ENCODE measurements at places on chromosomes 7 and 10.
A peak's percentile ranks its signal among the peaks of the same experiment; 100 is the strongest.

DNA sequence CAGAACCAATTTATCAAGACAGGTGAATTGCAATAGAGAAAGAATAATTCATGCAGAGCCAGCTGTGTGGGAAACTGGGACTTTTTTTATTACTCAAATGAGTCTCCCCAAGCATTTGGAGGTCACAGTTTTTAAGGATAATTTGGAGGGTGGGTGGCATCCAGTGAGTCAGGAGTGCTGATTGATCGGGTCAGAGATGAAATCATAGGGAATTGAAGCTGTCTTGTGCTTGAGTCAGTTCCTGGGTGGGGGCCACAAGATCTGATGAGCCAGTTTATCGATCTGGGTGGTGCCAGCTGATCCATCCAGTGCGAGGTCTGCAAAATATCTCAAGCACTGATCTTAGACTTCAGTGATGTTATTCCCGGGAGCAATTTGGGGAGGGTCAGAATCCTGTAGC is 9.9 kb upstream of the MYO1G start:
- no peak for DNase-seq

GRCh38 chr10:26938578-26938977 is 77.8 kb upstream of the ABI1 start:
- no peak for DNase-seq

GRCh38 chr7:50164559-50165170 is 71.6 kb upstream of the ZPBP start:
- DNase-seq = peak; percentile 52

GRCh38 chr7:129271500-129272355 is 46.9 kb downstream of the AHCYL2 start:
- peak; percentile 94 for DNase-seq

GRCh38 chr10:60974463-60975149 is 30.6 kb upstream of the RHOBTB1 start:
- peak; percentile 18 for DNase-seq

DNA sequence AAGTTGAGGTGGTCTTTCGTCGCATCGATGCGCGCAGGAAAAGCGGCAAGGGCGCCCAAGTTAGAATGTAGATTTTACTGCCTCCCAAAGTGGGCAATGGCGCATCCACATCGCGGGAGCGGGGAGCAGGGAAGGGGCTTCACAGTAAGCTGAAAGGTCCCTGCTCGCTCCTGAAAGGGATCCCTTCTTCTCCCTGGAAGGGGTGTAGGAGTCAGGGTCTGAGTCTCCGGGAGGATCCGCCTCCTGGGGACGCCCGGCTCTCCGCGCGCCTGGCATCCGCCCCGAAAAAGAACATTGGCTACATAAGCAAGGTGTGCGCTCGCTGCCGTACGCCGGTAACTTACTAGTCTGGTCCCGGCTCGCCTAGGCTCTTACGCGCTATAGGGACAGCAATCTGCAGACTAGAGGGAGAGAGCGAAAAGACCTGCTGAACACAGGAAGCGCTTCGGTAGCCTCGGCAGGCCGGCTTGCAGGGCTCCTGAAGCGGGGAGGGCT is 804 bp downstream of the UNC5B start:
- peak; percentile 73 for DNase-seq

GRCh38 chr7:297611-298374 is 7.8 kb downstream of the FOXL3 start:
- no peak for DNase-seq

DNA sequence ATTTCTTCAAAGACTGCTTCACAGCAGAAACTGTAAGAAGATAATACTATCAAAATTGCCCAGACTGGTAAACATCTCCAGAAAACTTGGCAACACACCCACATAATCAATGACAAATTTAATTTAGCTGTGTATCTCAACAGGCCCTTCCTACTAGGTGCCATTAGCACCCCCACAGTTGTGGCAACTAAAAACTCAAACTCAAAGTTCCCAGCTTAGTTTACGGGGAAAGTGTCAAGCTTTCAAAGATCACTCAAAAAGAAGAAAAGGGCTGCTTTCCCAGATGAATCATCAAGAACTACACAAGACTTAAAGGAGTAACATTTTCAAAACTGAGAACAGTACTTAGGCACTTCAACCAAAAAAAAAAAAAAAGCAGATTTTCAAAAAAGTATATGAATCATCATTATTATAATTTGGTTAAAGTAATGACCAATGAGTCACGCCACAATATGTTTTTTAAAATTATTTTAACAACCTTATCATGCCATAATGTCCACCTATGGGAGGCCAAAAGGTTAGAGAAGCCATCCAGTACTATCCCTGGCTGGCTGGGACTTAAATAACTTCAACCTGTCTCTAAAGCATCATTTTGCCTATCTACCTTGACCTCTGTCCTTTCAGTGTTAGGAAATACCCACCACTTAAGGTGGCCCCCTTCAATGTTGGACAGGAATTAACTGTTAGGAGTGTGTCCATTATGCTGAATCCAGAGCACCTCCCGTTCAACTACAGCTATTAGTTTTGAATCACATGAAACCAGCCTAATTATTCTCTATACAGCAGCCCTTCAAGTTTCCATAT is 90.8 kb downstream of the ZFAND4 start:
- peak; percentile 61 for DNase-seq

GRCh38 chr7:130329681-130330080 is 14.9 kb upstream of the CPA5 start:
- DNase-seq = no peak

- no peak for DNase-seq
Observed at GRCh38 chr7:150396426-150396825, 17.3 kb downstream of the ZNF775 start.

DNA sequence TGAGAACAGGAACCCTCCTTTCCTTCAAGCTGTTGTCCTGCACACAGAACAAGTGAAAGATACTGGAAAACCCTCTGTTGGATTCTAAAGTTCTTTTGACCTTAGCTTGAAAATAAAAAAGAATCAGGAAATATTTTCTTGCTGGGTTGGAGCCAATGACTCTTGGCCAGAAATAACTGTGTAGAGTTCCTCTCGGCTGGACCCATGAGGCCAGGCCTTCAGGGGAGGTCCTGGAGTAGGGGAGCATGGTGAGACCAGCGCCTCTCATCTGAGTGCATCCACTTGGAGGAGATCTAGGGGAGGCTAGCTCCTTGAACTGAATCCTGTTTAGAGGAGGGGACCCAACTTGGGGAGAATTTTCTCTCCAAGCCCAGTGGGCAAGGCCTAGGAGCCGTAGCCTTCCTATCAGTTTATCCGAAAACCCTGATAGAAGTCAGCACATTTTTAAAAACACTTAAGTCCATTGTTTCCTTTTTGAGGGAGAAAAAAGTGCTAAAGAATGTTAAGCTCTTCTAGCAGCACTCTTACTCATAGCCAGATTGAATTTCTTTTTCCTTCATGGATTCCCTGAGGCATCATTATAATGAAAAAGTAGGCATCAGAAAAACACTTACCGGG is 635.7 kb upstream of the ANKRD30A start:
- no peak for DNase-seq

GRCh38 chr7:77813180-77813579 is 14.6 kb downstream of the PHTF2 start:
- peak; percentile 28 for DNase-seq

GRCh38 chr7:110531186-110531585 is 559.7 kb upstream of the LRRN3 start:
- no peak for DNase-seq

DNA sequence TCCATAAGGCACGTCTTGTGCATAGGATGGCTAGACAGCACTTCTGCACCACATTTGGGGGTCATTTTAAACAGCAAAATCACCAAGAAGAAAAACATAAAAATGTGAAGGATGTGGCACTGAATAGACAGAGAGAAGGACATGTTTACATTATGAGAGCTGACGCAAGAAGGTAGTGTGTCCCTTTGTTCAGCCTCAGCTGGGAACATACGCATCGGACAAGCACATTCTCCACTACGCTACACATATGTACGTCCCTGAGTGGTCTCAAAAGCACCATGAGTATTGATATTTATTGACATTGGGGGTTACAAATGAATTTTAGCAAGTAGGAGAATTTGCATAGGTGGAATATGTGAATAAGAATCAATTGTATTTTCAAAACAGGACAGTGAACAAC is 20.2 kb downstream of the DDC start:
- DNase-seq = no peak

- DNase-seq = no peak
Observed at GRCh38 chr10:3853016-3853415, 68.0 kb upstream of the KLF6 start.

DNA sequence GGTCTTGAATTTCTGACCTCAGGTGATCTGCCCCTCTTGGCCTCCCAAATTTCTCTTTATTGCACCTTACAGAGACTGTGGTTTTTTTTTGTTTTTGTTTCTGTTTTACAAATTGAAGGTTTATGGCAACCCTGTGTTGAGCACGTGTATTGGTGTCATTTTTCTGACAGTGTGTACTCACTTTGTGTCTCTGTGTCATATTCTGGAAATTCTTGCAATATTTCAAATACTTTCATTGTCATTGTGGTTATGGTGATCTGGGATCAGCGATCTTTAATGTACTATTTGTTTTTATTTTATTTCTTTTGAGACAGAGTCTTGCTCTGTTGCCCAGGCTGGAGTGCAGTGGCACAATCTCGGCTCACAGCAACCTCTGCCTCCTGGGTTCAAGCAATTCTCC is 89.8 kb downstream of the PRTFDC1 start:
- no peak for DNase-seq

DNA sequence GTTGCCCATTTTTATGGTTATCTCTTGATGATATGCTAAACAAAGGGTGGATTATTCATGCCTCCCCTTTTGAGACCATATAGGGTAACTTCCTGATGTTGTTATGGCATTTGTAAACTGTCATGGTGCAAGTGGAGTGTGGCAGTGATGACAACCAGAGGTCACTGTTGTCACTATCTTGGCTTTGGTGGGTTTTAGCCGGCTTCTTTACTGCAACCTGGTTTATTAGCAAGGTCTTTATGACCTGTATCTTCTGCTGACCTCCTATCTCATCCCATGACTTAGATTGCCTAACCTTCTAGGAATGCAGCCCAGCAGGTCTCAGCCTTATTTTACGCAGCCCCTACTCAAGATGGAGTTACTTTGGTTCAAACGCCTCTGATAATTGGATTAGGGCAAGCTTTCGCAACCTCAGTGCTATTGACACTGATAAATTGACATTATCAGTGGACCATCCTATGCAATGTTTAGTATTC is 36.9 kb downstream of the BAG3 start:
- peak; percentile 48 for DNase-seq

GRCh38 chr10:12838366-12838765 is 163.1 kb downstream of the CCDC3 start:
- DNase-seq = no peak

- DNase-seq = peak; percentile 65
Observed at GRCh38 chr10:86389441-86390193, 23.0 kb upstream of the GRID1 start.

- peak; percentile 50 for DNase-seq
Observed at GRCh38 chr10:16907687-16908086, 90.5 kb upstream of the RSU1 start.

- DNase-seq = no peak
Observed at GRCh38 chr10:118528426-118528825, 67.0 kb downstream of the PRLHR start.

GRCh38 chr7:138656952-138657351 is 44.2 kb downstream of the SVOPL start:
- DNase-seq = no peak

- DNase-seq = no peak
Observed at GRCh38 chr7:14892961-14893360, 9.6 kb downstream of the DGKB start.

DNA sequence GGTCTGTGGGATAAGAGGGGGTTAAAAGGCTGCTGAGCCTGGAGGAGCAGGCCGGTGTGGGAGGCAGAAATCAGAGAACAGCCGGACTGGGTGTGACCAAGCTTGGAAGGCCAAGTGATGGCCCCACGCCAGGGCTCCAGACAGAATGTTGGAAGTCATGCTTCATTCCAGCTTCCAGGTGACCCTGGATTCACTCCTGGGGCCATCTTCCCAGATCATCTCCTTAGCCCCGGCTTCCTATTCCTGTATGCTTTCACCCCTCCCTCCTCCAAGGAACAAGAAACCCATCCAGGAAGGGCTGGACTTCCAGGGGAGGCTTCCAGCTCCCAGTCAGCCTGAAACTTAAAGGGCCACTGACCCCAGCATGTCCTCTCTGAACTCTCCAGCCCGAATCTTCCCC is 1.0 kb downstream of the INMT start:
- no peak for DNase-seq

DNA sequence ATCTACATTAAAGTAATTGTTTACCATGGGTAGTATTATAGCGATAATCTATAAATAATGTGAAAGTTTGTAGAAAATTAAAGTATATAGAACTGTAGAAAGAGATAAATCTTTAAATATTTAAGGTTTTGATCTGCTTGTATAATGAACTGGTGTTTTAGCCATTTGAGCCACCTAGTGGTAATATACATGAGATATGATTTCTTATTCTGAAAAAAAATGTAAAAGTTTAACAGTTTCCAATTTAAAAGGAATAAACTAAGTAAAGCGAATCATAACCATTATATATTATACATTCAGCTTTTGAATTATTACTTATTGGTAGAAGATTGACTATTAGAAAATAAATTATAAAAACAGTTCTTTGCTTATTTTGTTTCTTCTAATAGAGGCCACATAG is 91.2 kb downstream of the OTUD1 start:
- peak; percentile 45 for DNase-seq
